Bronchial epithelial cell (primary cell): ENCODE measurements at places on chromosomes 16 and 17. TPM values are rescaled to one million over a fixed set of nuclear protein-coding genes. Genes with fewer than 3 reads are reported as not detected.

DNA sequence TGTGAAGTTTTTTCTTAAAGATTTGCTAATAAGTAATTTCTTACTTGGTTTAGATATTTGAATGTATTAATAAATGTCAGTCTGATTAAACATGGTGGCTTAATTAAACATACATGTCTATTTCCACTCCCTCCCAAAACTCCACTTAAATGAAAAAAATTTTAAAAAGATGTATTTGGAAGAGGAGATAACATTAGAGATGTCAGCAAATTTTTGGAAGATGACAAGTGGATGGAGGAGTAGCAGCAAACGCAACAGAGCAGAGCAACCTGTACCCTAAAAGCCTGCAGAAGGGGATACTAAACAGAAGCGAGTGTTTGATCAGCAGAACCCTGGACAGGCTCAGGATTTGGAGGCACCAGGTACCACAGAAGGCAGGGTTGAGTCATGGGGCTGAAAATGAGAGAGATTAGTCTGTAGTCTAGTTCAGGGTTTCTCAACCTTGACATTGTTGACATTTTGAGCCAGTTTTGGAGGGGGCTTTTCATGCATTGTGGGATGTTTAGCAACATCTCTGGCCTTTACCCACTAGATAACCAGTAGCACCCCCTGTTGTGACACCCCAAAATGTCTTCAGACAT, 17.8 kb downstream of the LUC7L3 start:
- DNase-seq: no peak

DNA sequence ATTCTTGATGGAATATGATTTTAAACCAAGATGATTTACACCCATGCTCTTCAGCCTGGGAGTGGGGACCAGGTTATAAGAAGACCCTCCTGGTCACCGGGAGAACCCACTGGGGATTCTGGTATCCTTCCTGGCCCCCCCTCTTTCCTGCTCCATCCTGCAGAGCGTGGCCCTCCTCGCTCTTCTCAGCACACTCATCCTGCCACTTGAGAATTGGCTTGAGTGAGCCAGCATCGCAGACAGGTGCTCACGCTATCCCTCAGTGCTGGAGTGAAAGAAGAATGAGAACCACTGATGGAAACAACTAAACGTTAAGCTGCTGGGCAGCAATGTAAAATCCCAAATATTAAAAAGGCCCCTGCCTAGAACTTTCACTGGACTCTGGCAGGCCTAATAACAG, 98.0 kb downstream of the CYTH1 start:
- DNase-seq: no peak

GRCh38 chr17:6660101-6660500, 8.5 kb downstream of the C17orf100 start:
- DNase-seq: no peak

- no peak for DNase-seq
Measured at GRCh38 chr16:885391-885790, 84.9 kb upstream of the GNG13 start.

KRT20 gene
- total RNA-seq: not detected in 2 replicates

DNA sequence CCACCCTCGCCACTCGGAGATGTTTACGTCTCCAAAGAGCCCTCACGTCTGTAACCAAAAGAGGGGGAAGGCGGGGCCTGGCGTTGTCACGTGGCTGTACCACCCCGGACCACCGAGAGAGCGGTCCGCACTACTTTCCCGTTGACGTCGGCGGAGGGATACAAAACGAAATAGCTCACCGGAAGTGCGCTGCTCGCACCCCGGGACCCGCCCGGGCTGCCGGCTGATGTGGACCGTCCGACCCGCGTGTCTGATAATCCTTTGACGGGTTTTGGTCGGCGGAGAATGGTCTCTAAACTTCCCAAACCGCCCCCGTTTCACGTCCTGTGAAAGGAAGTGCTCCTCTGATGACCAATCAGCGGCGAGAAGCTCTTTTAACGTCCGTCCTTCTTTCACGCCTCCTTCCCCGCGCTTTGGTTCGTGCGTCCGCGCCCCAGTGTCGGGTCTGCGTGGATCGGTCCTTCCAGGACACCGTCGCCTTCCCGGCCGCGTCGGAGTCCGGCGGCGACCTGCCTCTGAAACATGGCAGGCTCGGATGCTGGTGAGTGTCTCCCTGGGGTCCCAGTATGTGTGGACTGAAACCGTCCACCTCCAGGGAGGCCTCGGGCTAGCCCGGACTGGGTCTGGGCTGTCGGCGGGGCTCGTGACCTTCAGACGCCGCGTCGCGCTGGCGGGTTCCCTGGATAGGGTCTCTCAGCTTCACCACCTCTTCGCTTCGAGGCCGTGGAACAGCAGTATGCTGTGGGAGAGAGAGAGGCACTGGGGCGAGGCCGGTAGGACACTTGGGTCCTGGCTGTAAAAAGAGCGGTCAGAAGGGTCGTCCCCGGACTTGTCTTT, at the start of gene CEP95:
Gene CEP95, plus strand, starts transcription at position 402 of the 837 bp plus-strand sequence. Its CDS starts 121 bp downstream, at position 523.
- peak; percentile 96 for DNase-seq

STH gene
- total RNA-seq: not detected in 2 replicates

GRCh38 chr17:33225994-33226393, 67.1 kb downstream of the ASIC2 start:
- DNase-seq: no peak

DNA sequence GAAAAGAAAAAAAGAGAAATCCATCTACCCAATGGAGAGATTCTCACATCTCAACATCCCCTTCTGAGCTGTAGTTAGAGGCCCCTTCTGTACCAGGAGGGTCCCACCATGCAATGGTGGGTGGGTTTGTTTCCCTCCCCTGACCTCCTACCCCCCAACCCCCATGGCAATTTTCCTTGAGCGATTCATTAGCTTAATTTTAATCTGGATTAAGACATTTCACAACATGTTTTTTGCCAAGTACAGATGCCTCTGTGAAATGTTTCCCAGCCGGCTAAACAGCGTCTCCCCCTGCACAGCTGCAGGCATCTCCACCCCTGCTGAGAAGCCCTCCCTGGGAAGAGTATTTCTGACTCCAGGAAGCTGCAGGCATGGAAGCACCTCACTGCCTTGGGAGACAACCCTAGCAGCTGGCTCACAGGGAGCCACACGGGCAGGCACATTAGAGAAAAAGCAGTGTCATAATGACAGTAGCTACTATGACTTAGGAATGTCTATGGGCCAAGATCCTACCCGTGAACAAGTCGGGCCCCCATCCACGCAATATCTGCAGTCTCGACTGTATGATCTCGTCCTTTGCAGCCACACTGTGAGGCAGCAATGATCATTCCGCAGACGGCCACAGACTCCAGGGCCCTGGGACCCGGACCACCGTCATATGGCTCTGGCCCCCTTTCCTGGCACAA, 117.3 kb downstream of the ADCY9 start:
- no peak for DNase-seq

ADGRG3 gene
- 0.13 TPM in 1 of 2 replicates, not detected in the other for total RNA-seq

DNA sequence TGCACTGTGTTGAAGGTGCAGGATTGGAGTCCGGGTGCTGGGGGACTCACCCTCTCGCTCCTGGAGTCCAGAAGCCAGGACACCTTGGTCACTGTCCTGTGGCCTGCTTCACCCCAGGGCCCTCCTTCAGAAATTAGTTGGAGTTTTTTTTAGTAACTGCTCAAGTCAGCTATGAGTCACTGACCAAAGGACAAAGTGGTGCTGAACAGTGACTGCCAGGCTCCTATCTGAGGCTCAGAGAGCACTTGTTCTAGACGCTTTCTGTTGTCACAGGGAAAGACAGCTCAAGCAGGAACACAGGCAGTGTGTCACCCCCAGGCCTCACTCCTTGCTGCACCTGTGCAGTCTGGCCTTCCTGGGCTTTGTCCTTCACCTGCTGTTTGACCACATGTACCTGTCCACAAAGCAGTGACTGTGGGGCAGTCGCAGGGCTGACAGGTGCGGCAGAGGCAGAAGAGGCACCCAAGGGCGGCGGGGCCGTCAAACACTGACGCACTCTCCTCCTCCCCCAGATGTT, 4.1 kb upstream of the FAAP100 start:
- DNase-seq: no peak

RHBDL1 gene
- total RNA-seq: 9.2 and 14.0 TPM in 2 replicates

MLX gene
- total RNA-seq: 28.3 and 33.2 TPM in 2 replicates

CDRT15L2 gene
- total RNA-seq: not detected in 2 replicates

- DNase-seq: no peak
Measured at GRCh38 chr16:3573146-3573815, 3.9 kb downstream of the NLRC3 start.

ENPP7 gene
- total RNA-seq: not detected in 2 replicates

GRCh38 chr17:42678951-42679491, 2.2 kb upstream of the PLEKHH3 start:
- DNase-seq: peak; percentile 73

- no peak for DNase-seq
Measured at GRCh38 chr17:34153991-34154390, 101.1 kb upstream of the CCL2 start.
